MCF 10A (cell line): ENCODE measurements at places on chromosomes 12 and 14.

DNA sequence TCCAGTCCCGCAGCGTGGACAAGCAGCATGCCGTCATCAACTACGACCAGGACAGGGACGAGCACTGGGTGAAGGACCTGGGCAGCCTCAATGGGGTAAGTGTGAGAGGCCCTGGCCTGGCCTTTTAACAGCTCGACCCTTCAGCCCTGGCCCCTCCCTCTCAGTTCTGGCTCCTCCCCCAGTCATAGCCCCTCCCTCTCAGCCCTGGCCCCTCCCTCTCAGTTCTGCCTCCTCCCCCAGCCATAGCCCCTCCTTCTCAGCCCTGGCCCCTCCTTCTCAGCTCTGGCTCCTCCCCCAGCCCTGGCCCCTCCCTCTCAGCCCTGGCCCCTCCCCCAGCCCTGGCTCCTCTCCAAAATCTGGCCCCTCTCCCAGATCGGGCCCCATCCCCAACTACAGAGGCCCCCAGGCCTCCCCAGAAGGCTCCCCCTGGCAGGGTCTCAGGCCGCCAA is 11.2 kb downstream of the CEP170B start:
- peak; percentile 61 for DNase-seq

DNA sequence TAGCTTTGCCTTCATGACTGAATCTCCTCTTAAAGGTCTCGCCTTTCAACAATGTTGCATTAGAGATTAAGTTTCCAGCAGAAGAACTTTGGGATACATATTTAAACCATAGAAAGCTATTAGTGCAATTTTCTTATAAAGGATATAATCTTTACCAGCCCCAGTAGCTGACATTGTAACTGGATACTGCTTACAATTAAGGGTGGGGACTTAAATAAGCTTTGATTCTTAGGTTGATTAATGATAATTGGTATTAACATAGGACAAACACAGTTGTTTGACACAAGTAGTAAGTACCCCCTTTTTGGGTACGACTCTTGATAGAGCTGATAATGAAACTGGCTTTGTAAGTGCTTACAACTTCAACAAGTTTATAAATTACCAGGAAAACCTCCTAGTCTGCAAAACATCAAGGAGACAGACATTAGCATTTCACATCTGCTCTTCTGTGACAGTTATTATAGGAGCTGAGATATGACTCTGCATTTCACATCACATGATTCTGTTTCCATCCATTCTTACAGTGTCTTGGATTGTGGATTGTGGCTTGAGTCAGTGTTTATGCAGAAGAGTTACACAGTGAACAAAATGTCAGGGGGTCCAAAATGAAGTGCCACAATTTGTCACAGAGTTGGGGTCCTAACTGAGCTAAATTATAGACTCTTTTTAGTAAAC is 249.1 kb upstream of the E2F7 start:
- no peak for DNase-seq

GRCh38 chr14:68942296-68943035 is 36.6 kb downstream of the ACTN1 start:
- no peak for DNase-seq

- no peak for DNase-seq
These were observed 143.6 kb upstream of the OTX2 start for GRCh38 chr14:56953884-56954283.

DNA sequence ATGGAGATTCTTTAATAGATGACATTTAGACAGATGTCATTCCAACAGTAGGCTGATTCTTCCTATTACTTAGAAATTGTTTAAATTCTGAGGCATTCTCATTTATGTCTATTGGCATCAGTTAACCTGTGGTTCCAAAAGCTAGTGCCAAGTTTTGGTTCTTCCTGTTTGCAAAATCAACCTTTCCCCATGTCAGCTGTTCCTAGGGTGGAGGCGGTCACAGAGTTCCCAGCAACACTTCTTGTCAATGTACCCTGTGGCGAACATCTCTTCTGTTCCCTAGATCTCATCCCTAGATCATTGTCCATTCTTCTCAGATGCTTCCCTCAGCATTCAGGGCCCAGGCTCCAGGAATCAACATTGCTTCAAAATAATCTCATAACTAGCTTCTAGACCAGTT is 140.9 kb downstream of the PHLDA1 start:
- peak; percentile 35 for DNase-seq

DNA sequence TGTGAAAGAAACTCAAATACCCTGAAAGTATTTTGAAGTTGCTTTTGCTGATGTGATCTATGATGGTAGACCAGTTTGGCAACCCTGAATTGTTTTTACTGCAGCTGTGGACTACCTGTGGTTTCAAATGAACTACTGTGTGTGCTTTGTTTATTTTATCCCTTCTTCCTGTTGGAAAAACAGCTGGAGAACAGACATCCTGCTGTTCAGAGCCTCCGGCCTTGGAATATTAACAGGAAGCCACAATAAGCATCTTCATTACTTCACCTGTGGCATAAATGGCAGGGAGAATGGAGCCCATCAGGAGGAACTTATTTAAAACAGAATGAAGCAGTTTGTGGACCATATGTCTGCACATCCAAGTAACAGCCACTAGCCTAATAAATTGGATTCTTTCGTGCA is 104.8 kb downstream of the DUSP6 start:
- no peak for DNase-seq

DNA sequence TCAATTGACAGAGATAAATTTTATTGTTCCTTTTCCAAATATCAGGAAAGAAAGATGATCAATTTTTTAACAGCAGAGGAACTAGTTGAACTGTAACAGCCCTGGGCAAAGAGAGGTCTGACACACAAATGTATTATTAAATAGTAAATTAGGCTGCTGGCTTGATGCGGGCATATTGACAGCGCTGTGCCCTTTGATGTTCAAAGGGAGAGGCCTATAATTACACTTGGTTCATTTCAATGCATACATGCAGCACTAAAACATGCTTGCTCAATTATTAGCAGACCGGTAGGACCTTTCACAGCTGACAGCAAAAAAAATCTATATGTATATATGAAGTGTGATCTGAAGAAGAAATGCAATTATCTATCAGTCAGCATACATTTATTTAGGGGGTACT is 219.8 kb downstream of the SLC2A13 start:
- no peak for DNase-seq

DNA sequence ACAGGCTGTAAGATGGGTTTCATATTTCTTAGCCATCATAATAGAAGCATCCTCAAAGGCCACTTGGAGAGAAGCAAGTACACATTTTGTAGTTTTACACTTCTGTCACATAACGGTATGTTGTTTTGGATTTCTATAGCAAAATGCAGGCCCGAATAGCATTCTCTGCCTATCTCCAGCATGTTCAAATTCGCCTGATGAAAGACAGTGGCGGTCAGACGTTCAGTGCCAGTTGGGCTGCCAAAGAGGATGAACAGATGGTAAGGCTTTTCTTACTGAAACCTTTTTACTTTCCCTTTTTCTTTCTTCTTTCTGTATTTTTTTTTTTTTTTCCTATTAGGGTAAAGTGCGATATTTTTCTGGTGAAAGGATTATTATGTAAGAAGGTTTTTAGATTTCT is 110.5 kb downstream of the TTLL5 start:
- DNase-seq = no peak

DNA sequence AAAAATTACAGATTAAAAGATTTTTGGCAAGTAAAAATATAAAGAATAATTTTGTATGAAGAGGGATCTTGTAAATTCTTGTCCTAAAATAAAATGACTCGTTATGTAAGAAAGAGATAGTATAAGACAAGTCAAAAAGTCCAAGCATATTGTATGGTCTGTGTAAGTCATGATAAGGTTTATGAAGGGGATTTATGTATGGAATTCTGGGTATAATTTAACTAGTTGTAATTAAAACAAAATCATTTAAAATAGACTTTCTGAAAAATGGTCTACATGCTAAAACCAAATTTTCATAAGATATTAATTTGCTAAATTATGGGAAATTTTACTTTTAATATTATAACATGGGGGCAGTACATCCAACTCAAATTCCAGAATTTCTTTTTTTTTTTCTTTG is 17.6 kb upstream of the PEX5 start:
- no peak for DNase-seq

DNA sequence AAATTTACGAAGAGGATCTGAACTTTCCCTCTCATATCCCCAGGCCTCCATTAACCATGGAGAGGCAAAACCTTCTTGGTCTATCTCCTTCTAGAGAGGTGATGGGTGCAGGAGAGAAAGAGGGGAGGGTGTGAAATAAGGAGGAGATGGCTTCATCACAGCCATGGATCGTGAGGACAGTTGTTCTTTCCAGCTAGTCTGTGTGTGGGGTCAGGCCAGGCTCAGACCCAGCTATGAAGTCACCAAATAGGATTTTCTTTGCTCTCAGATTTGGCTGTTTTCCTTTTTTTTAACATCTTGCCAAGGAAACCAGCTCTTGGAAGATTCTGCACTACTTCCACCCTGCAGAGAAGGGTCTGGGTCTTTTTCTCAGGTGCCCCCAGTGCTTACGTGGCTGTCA is 64.9 kb upstream of the FAM181A start:
- DNase-seq = no peak

- DNase-seq = no peak
These were observed 49.6 kb downstream of the CALM1 start for GRCh38 chr14:90446405-90446804.

- DNase-seq = no peak
These were observed 248.4 kb upstream of the CCDC196 start for GRCh38 chr14:66237741-66238140.

GRCh38 chr14:101587441-101587911 is 26.2 kb downstream of the DIO3 start:
- DNase-seq = no peak

GRCh38 chr12:43221216-43221615 is 330.8 kb downstream of the ADAMTS20 start:
- no peak for DNase-seq

GRCh38 chr12:12158858-12159257 is 88.1 kb downstream of the BCL2L14 start:
- no peak for DNase-seq

- peak; percentile 57 for DNase-seq
These were observed 12.4 kb upstream of the ITGB7 start for GRCh38 chr12:53219292-53219955.

- DNase-seq = no peak
These were observed 39.9 kb downstream of the INSM2 start for GRCh38 chr14:35573911-35574310.
